Stimulated activated CD4-positive, alpha-beta T cell treated with anti-CD3 and anti-CD28 coated beads, Interleukin-4, amount 100 ng/mL, for 1 hour (primary cell): ENCODE measurements at places on chromosomes 12 and 14.

GRCh38 chr14:55957950-55958349 is 160.3 kb upstream of the PELI2 start:
- no peak for DNase-seq

GRCh38 chr12:128829861-128830504 is 6.2 kb upstream of the SLC15A4 start:
- no peak for DNase-seq

GRCh38 chr12:95998611-95999286 is 2.6 kb upstream of the HAL start:
- DNase-seq: peak; percentile 14

GRCh38 chr14:31395572-31396205 is 24.7 kb downstream of the HEATR5A start:
- DNase-seq: no peak

DNA sequence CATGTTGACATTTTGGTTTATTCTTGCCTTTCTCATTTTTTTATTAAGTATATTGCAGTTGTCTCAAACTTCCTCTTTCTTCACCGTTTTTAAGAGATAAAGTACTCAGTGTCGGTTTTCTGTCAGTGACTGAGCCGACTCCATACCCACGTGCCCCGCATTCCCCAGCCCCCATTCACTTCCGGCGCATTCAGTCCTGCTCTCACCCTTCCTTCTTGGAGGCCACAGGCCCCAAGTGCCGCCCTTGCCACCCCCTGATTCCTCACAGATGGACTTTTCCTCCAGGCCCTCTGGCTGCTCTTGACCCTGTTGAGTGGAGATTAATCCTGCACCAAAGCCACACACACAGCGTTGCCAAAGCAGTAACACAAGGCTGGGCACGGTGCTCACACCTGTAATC is 19.1 kb upstream of the DNAH10 start:
- no peak for DNase-seq

- DNase-seq: no peak
Observed at GRCh38 chr14:54702014-54702491, 135.1 kb downstream of the SAMD4A start.

DNA sequence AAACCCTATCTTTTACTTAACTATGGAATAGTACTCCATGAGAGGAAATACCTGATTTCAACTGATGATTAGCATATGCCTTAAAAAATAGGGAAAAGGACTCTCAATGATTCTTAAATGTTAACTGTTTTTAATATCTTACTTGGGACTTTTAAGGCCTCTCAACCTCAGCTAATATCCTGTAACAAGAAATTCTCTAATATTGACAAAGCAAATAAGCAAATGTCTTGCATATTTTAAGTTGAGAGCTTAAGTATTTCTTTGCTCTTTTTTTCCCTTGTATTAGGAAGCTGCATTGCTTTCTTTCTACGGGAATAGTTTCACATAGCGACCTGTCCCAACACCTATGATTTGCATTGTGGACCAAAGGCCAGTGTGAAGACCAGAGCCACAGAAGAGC is 249.9 kb downstream of the BCAT1 start:
- DNase-seq: no peak

- DNase-seq: no peak
Observed at GRCh38 chr12:25970082-25970481, 11.6 kb downstream of the RASSF8 start.

- DNase-seq: no peak
Observed at GRCh38 chr14:69428289-69428998, 30.0 kb downstream of the SLC39A9 start.

DNA sequence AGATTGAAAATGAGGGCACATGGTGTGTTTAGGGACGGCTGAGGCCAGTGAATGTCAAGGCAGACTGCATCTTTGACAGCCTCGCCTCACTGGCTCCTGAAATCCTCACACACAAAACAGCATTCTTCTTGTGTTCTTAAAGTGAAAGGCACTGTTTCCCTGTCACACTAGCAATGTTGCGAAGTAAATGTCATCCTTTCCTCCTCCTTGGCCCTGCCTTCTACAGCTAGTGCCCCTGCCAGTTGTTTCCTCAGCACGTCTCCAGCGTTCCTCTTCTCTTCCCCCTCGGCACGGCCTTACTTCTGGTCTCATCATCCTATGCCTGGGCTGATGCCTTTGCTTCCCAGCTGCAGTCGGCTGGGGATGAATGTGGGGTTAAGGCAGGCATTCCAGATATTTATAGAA is 129.4 kb upstream of the DNM1L start:
- DNase-seq: no peak

DNA sequence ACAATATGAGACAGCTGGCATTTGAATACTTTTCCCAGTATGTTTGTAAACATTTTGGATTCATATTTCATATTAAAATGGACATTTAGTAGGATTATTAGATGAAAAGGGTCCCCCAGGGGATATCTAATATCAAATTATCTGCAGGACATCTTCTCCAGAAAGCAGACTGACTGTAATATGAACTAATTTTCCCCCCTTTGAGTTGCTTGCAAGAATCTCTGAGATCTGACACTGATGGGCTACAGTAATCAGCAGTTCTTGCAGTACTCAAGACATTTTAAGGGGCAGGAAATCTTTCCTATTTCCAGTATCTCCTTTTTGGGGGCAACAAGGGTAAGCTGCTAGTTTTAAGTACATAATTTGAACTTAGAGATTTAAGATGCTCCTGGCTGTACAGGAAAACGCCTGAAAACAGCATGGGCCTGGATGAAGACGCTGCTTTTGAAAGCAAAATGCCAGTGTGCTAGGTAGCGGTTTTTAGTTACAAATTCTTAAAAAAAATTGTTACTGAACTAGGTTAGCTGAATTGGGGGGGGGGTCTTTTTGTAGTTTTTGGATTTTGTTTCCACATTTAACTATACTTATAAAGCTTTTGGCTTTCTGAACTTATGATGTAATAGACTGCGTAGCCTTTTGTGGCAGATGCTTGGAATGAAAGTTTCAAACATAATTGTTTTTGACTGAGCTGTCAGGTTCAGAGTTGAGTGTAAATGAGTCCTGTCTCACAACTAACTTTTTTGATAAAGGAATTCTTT is 2.2 kb downstream of the FRMD6 start:
- no peak for DNase-seq

DNA sequence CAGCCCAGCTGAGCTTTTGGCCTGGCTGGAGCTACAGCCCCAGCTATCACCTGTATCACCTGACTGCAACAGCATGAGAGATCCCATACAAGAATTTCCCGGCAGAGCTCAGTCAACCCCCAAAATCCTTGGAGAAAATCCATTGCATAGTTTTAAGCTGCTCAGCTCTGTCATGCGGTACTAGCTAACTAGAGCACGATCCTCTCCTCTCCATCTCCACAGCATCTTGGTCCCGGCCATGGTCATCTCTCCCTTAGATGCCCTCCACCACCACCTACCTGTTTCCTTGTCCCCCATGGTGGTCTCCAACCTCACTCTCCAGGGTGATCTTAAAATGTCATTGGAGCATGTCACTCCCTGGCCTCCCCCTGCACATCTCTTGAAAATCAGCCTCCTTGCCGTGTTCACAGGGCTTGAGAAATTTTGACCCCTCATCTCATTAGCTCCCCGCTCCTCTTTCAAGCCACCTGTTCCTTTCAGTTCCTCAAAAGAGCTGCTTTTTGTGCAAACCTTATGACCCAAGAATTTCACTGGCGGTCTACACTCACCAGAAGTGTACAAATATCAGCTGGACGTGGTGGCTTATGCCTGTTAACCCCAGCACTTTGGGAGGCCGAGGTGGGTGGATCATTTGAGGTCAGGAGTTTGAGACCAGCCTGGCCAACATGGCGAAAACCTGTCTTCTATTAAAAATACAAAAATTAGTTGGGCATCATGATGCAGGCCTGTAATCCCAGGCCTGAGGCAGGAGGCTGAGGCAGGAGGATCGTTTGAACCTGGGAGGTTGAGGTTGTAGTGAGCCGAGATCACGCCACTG is 8.1 kb upstream of the CLMN start:
- no peak for DNase-seq

- no peak for DNase-seq
Observed at GRCh38 chr12:19390051-19390598, 49.2 kb upstream of the AEBP2 start.

GRCh38 chr12:8052679-8053078 is 13.5 kb downstream of the C3AR1 start:
- DNase-seq: no peak

DNA sequence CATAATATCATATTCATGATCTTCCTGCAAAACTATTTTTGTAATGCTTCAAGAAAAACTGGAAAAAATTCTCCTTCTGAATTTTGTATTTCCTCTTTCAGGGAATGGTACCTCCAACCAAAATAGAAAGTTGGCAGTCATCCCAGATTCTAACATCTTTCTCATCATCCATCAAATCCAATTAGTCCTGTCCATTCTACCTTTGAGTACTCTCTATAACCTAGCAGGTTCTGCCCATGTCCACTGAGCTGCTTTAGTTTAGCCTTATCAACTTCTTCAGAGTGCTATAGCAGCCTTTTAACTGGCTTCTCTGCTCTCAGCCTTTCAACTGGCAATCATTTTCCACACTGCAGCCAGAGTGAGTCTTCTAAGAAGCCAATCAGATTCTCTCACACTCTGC is 236.2 kb downstream of the AKAP6 start:
- no peak for DNase-seq
